ENCODE measurements at places on chromosomes 5 and 9. TPM values are rescaled to one million over a fixed set of nuclear protein-coding genes. Genes with fewer than 3 reads are reported as not detected.
A peak's percentile ranks its signal among the peaks of the same experiment; 100 is the strongest.

The NR6A1 gene
- total RNA-seq, result 4.0 TPM

The C9 gene
- not detected for total RNA-seq

DNA sequence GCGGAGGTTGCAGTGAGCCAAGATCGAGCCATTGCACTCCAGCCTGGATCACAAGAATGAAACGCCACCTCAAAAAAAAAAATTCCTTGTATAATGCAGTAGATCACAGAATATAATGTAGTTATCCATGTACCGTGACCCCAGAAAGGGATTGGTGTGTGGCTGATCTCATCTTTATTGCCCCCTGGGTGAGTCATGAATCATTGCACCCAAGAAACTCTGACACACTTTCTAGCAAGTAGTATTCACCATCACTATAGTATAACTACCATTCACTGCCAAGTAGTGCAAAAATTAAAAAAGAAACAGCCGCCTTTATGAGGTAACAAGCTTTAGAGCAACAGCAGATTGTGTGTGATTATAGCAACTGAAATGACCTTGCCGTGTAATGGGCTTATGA, 23.7 kb upstream of the ANKH start:
- H3K27me3 ChIP-seq, result no peaks in the 10 kb centered on the region
- H3K4me1 ChIP-seq, result no peaks in the 10 kb centered on the region
- H3K27ac ChIP-seq, result no peak overlapping the region
- DNase-seq, result no peak
- H3K36me3 ChIP-seq, result no peaks in the 10 kb centered on the region

DNA sequence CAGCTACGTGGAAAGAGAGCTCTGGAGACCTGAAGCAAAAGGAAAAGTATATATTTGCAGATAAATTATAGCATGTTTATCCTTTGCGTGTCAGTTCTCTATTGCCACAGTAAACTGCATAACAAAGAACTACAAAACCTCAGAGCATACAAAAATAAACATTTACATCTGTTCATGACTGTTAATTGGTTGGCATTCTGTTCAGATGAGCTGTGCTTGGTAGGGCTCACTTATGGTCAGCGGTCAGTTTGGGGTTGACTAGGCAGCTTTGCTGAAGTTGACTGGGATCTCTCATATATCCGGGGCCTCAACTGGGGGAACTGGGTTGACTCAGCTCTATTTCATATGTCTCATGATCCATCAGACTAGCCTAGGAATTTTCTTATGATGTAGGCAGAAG, 257.7 kb downstream of the TLE1 start:
- no peak overlapping the region for H3K4me3 ChIP-seq
- H3K27ac ChIP-seq, result no peak overlapping the region
- H3K4me1 ChIP-seq, result no peaks in the 10 kb centered on the region

The SLC6A7 gene
- total RNA-seq, result not detected

- peak overlapping the region; percentile 91 for H3K27ac ChIP-seq
- peaks cover 32% of the 10 kb centered on the region for H3K4me1 ChIP-seq
- no peak overlapping the region for H3K4me3 ChIP-seq
- no peaks in the 10 kb centered on the region for H3K36me3 ChIP-seq
- H3K27me3 ChIP-seq, result no peaks in the 10 kb centered on the region
- DNase-seq, result peak; percentile 82
Measured at GRCh38 chr5:172740428-172741205, 30.4 kb downstream of the DUSP1 start.

- H3K27ac ChIP-seq, result no peak overlapping the region
- no peak overlapping the region for H3K4me3 ChIP-seq
- H3K27me3 ChIP-seq, result no peaks in the 10 kb centered on the region
Measured at GRCh38 chr5:158492841-158493242, 606.9 kb downstream of the EBF1 start.

The CDC20B gene
- not detected for total RNA-seq

The MAMDC4 gene
- total RNA-seq, result 12.9 TPM

- no peaks in the 10 kb centered on the region for H3K36me3 ChIP-seq
- H3K27ac ChIP-seq, result no peak overlapping the region
- no peak overlapping the region for H3K4me3 ChIP-seq
- DNase-seq, result no peak
- no peaks in the 10 kb centered on the region for H3K27me3 ChIP-seq
Measured at GRCh38 chr9:99870126-99870525, 36.3 kb upstream of the STX17 start.

DNA sequence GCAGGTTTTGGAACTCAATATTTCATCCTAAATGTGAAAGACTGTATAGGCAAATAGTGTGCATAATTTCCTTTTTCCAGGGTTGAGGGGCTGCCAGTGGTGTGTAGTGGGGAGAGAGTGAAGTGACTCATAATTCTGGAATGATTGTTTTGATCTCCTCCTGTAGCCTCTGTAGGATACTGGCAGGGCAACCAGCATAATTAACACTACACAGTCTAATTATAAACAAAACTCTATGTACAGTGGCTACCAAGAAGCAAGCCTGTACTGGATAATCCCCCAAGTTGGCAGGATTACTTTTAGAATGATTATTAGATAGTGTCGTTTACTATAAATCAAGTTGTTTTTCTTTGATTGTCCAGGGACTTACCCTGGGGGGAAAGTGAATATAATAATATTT, 32.2 kb downstream of the LNPEP start:
- peaks cover 33% of the 10 kb centered on the region for H3K4me1 ChIP-seq
- no peak overlapping the region for H3K4me3 ChIP-seq
- no peak for DNase-seq
- H3K27me3 ChIP-seq, result no peaks in the 10 kb centered on the region
- H3K27ac ChIP-seq, result peak overlapping the region; percentile 19

The HACD4 gene
- 10.6 TPM for total RNA-seq

DNA sequence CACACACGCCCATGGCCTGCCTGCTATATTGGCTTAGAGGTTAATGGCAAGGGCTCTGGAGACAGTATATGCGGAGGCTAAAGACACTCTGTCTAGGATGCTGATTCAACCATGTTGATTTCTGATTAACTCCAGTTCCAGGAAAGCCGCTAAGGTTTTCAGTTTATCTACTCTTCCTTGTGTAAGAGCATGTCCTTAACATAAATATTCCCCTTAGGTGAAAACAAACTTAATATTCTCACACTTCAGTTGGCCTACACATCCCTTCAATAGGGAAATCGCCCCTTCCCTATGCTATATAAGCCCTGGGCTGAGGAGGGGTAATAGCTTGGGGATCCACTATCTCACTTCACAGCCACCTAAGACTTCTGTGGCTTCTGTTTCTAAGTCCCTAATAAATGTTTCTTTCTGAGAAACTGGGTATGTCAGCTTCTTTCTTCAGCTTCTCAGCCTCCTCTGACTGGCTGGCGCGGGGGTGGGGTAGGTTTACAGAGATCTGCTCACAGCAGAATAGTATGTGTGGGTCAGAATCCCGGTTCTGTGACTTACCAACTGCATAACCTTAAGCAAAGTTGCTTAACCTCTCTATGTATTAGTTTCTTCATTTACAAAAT, 4.3 kb upstream of the GPX3 start:
- H3K27me3 ChIP-seq, result no peaks in the 10 kb centered on the region
- no peak for DNase-seq
- H3K4me3 ChIP-seq, result no peak overlapping the region
- H3K4me1 ChIP-seq, result peaks cover 35% of the 10 kb centered on the region
- H3K27ac ChIP-seq, result no peak overlapping the region

- H3K4me1 ChIP-seq, result no peaks in the 10 kb centered on the region
- H3K27me3 ChIP-seq, result no peaks in the 10 kb centered on the region
- H3K4me3 ChIP-seq, result no peak overlapping the region
- H3K27ac ChIP-seq, result no peak overlapping the region
Measured at GRCh38 chr5:10525124-10525495, 38.8 kb upstream of the ANKRD33B start.

GRCh38 chr5:140348104-140348503, 1.7 kb upstream of the HBEGF start:
- no peaks in the 10 kb centered on the region for H3K27me3 ChIP-seq
- no peak for DNase-seq
- no peak overlapping the region for H3K4me3 ChIP-seq
- H3K36me3 ChIP-seq, result no peaks in the 10 kb centered on the region
- peak overlapping the region; percentile 82 for H3K27ac ChIP-seq

- no peak for DNase-seq
- no peak overlapping the region for H3K27ac ChIP-seq
- H3K27me3 ChIP-seq, result no peaks in the 10 kb centered on the region
Measured at GRCh38 chr9:79644601-79645000, 72.8 kb downstream of the TLE4 start.

GRCh38 chr9:107730666-107731065, 241.1 kb upstream of the KLF4 start:
- no peak overlapping the region for H3K4me3 ChIP-seq
- H3K36me3 ChIP-seq, result no peaks in the 10 kb centered on the region
- DNase-seq, result no peak
- no peak overlapping the region for H3K27ac ChIP-seq
- H3K27me3 ChIP-seq, result no peaks in the 10 kb centered on the region
- H3K4me1 ChIP-seq, result peaks cover 14% of the 10 kb centered on the region

- no peak overlapping the region for H3K27ac ChIP-seq
- H3K4me1 ChIP-seq, result no peaks in the 10 kb centered on the region
- H3K36me3 ChIP-seq, result no peaks in the 10 kb centered on the region
- H3K27me3 ChIP-seq, result peaks cover 69% of the 10 kb centered on the region
- no peak overlapping the region for H3K4me3 ChIP-seq
- DNase-seq, result no peak
Measured at GRCh38 chr9:962023-962422, 14.4 kb upstream of the DMRT3 start.

DNA sequence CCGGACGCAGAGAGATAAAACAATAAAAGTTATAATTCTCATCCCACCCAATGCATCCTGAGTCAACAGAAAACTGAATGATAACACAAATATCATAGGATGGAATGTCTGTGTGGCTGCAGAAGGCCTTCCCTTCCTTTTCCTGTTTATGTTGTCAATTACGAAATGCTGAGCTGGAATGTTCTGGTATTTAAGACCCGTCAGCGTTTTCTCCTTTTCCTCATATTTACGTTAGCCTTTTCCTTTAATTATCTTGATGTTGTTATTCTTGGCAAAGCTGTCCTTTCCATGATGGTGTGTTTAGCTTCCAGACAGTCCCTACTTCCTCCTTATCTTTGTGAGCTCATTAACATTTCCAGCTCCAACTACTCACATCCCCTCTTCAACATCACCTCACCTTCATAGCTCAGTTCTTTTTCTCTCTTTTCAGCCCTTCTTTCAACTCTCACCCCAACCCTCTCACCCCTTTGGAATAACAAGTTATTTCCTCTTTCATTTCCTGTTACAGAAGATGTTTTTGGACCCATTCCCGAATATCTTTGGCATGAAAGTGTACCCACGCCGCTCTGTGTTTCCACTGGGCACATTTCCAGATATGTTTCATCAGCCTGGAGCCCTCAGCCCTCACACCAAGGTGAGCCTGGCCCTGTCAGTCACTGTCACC, 221.6 kb downstream of the NR2F1-AS1 start:
- H3K4me3 ChIP-seq, result no peak overlapping the region
- H3K4me1 ChIP-seq, result no peaks in the 10 kb centered on the region
- DNase-seq, result no peak
- H3K27ac ChIP-seq, result peak overlapping the region; percentile 40
- no peaks in the 10 kb centered on the region for H3K27me3 ChIP-seq

GRCh38 chr9:20698782-20699181, 14.7 kb downstream of the FOCAD start:
- no peak for DNase-seq
- no peak overlapping the region for H3K4me3 ChIP-seq
- no peaks in the 10 kb centered on the region for H3K27me3 ChIP-seq
- H3K4me1 ChIP-seq, result peaks cover 10% of the 10 kb centered on the region
- no peaks in the 10 kb centered on the region for H3K36me3 ChIP-seq

DNA sequence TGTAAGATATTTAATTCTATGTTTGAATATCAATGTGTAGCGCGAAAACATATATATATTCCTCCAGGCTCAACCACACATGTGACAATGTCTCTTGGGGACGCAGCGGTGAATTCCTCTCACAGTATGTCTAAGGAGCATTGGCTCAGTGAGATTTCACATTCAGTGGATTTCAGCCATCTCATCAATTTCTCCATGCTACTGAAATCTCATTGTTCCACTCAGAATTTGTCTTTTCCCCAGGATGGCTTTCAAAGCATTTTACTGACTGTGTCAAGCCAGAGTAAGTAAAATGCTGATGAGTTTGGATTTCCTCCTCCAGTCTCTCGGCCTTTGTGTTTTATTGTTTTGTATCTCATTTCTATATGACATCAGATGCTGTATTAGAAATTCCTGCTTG, 1.3 kb upstream of the OR1J1 start:
- H3K4me3 ChIP-seq, result no peak overlapping the region
- H3K27me3 ChIP-seq, result no peaks in the 10 kb centered on the region
- H3K36me3 ChIP-seq, result no peaks in the 10 kb centered on the region
- DNase-seq, result no peak

DNA sequence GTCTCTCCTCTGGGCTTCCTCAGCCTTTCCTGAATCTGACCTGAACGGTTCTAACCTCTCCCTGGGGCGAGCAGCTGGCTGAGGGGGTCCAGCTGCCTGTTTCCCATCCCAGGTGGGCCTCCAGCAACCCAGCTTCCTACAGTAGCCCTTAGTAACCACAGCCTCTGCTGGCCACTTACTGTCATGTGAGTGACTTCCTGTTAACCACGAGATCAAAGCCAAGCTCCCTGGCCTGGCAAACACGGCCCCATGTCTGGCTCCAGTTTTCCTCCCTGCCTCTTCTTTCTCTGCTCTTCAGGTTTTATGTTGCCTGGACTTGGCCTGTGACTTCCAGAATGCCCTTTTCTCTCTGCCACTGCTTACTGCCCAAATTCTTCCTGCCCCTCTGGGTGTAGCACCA, 47.2 kb upstream of the DAB2IP start:
- peaks cover 44% of the 10 kb centered on the region for H3K4me1 ChIP-seq
- DNase-seq, result no peak
- no peak overlapping the region for H3K27ac ChIP-seq
- no peak overlapping the region for H3K4me3 ChIP-seq
- peaks cover 9% of the 10 kb centered on the region for H3K27me3 ChIP-seq

- no peaks in the 10 kb centered on the region for H3K27me3 ChIP-seq
- H3K36me3 ChIP-seq, result no peaks in the 10 kb centered on the region
- peak; percentile 83 for DNase-seq
- H3K4me1 ChIP-seq, result peaks cover 3% of the 10 kb centered on the region
- H3K27ac ChIP-seq, result no peak overlapping the region
- H3K4me3 ChIP-seq, result no peak overlapping the region
Measured at GRCh38 chr5:133868946-133869518, 99.4 kb downstream of the C5orf15 start.

GRCh38 chr9:133710661-133711427, 27.3 kb downstream of the SARDH start:
- peak; percentile 64 for DNase-seq
- no peaks in the 10 kb centered on the region for H3K27me3 ChIP-seq
- H3K4me3 ChIP-seq, result no peak overlapping the region
- peaks cover 16% of the 10 kb centered on the region for H3K4me1 ChIP-seq

The OMD gene
- total RNA-seq, result 6.5 TPM

DNA sequence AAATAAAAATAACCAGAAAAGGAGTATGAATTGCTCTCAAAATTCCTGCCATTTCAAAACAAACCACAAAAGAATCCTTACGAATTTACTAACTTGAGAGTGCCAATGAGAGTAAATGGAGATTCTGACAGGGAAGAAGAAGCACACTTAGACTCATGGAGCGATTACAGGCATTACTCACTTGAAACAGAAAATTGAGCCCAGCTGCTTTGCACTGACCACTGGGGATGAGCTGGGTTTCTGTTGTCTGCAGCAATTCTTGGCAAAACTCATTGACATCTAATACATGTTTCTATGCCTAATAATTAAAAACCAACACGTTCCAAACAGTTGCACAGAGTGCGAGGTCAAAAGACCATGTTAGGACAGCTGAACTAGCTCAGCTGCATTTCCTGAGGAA, 731.6 kb downstream of the DNAH5 start:
- H3K4me1 ChIP-seq, result no peaks in the 10 kb centered on the region
- H3K27ac ChIP-seq, result no peak overlapping the region
- no peak overlapping the region for H3K4me3 ChIP-seq
- H3K27me3 ChIP-seq, result no peaks in the 10 kb centered on the region
